ENCODE measurements at places on chromosomes 11 and 22.

GRCh38 chr22:49534386-49534785, 293.3 kb downstream of the BRD1 start:
- no peak overlapping the region for H3K27ac ChIP-seq
- H3K36me3 ChIP-seq, result no peaks in the 10 kb centered on the region
- DNase-seq, result no peak
- H3K4me1 ChIP-seq, result no peaks in the 10 kb centered on the region
- no peaks in the 10 kb centered on the region for H3K27me3 ChIP-seq
- no peak overlapping the region for H3K4me3 ChIP-seq

GRCh38 chr11:132312161-132312560, 941.7 kb downstream of the NTM start:
- H3K27me3 ChIP-seq, result peaks cover 9% of the 10 kb centered on the region
- DNase-seq, result no peak
- no peak overlapping the region for H3K4me3 ChIP-seq
- peaks cover 6% of the 10 kb centered on the region for H3K4me1 ChIP-seq

DNA sequence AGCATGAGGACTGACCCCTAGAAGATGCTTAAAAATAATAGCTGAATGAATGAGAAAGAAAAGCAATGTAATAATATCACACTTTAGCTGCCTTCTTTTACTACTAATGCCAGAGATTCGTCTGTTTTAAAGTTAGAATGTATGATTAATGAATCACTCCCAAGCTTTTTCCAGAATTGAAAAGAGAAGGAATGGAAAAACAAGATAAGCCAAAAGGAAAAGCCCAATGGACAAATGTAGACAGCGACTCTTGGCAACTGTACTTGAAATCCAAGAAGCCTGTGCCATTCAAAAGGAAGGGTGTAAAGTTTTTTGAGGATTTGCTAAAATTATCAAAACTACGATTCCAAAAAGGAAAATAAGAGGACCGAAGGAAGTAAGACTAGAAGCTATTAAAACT, 40.8 kb upstream of the PAMR1 start:
- no peak overlapping the region for H3K27ac ChIP-seq
- H3K27me3 ChIP-seq, result peaks cover 46% of the 10 kb centered on the region
- no peak for DNase-seq
- H3K36me3 ChIP-seq, result no peaks in the 10 kb centered on the region
- H3K4me3 ChIP-seq, result no peak overlapping the region
- H3K4me1 ChIP-seq, result no peaks in the 10 kb centered on the region

- no peak overlapping the region for H3K4me3 ChIP-seq
- no peak for DNase-seq
- H3K4me1 ChIP-seq, result peaks cover 15% of the 10 kb centered on the region
These were observed 117.4 kb downstream of the SGSM3 start for GRCh38 chr22:40487663-40488249.

GRCh38 chr11:102177974-102178631, 67.9 kb downstream of the YAP1 start:
- no peak overlapping the region for H3K27ac ChIP-seq
- no peaks in the 10 kb centered on the region for H3K4me1 ChIP-seq
- H3K27me3 ChIP-seq, result peaks cover 2% of the 10 kb centered on the region
- no peak overlapping the region for H3K4me3 ChIP-seq
- DNase-seq, result no peak
- no peaks in the 10 kb centered on the region for H3K36me3 ChIP-seq

- peak within 1 kb of the TSS; percentile 91 for H3K27ac ChIP-seq
- no peaks in the 10 kb centered on the region for H3K36me3 ChIP-seq
- H3K27me3 ChIP-seq, result no peaks in the 10 kb centered on the region
These were observed at the start of gene CSNK1E for GRCh38 chr22:38317122-38317994. TSS of gene CSNK1E (minus strand) at chr22:38317433. CDS start at chr22:38314157, 3,276 bp downstream.

- no peaks in the 10 kb centered on the region for H3K36me3 ChIP-seq
- H3K4me1 ChIP-seq, result no peaks in the 10 kb centered on the region
- no peak overlapping the region for H3K4me3 ChIP-seq
- no peaks in the 10 kb centered on the region for H3K27me3 ChIP-seq
These were observed 10.9 kb downstream of the MTNR1B start for GRCh38 chr11:92980312-92980711.

- no peak overlapping the region for H3K27ac ChIP-seq
- no peak overlapping the region for H3K4me3 ChIP-seq
- DNase-seq, result no peak
- peaks cover 3% of the 10 kb centered on the region for H3K27me3 ChIP-seq
- H3K4me1 ChIP-seq, result no peaks in the 10 kb centered on the region
These were observed 137.8 kb downstream of the DBX1 start for GRCh38 chr11:20022363-20023081.

DNA sequence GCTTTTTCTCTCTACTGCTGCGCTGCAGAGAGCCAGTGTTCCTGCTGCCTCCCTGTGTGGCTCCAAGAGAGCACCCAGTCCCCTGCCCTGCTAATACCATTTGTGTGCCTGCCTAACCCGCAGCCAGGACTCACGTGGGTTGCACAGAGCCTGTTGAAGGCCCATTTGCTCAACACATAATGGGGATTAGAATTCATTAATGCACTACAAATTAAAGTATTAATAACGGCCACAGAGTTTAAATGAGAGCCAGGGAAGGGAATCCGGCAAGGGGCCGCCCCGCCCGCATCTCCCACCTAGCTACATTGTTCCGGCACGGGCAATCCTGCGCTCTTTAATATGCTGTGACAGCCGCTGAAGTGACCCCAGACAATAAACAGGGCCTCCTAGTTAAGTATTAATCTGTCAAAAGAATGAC, 211.3 kb downstream of the NXPE2 start:
- no peak for DNase-seq
- no peak overlapping the region for H3K27ac ChIP-seq
- H3K27me3 ChIP-seq, result no peaks in the 10 kb centered on the region

DNA sequence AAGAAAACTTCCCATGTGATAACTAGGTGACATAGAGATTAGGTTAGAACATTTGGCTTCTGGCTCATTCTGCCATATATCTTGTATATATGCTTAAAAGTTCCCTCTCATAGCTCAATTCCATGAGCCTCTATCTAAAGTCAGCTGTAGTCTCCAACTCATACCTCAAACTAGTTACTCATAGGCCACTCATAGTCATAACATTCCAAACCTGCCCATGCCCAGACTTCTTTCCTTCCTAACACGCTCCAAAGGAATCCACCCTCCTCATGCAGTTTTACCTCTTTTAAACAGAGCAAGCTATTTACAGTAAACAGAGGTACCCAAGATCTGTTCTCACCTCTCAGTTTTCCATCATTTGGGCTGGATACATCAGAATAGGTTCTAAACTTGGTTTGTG, 39.4 kb downstream of the GLYATL2 start:
- no peak overlapping the region for H3K27ac ChIP-seq
- no peaks in the 10 kb centered on the region for H3K36me3 ChIP-seq
- no peaks in the 10 kb centered on the region for H3K4me1 ChIP-seq
- DNase-seq, result no peak
- peaks cover 9% of the 10 kb centered on the region for H3K27me3 ChIP-seq

GRCh38 chr11:9550191-9550628, 23.3 kb upstream of the WEE1 start:
- H3K36me3 ChIP-seq, result peaks cover 9% of the 10 kb centered on the region
- H3K4me1 ChIP-seq, result peaks cover 3% of the 10 kb centered on the region
- DNase-seq, result no peak
- H3K4me3 ChIP-seq, result no peak overlapping the region
- no peaks in the 10 kb centered on the region for H3K27me3 ChIP-seq
- no peak overlapping the region for H3K27ac ChIP-seq

- no peak for DNase-seq
- peaks cover 9% of the 10 kb centered on the region for H3K4me1 ChIP-seq
- H3K4me3 ChIP-seq, result no peak overlapping the region
These were observed 18.4 kb upstream of the TLCD5 start for GRCh38 chr11:120306519-120307242.

GRCh38 chr22:24566899-24567511, 11.2 kb downstream of the SNRPD3 start:
- H3K36me3 ChIP-seq, result peaks cover 42% of the 10 kb centered on the region
- no peak for DNase-seq
- peaks cover 32% of the 10 kb centered on the region for H3K4me1 ChIP-seq
- H3K27ac ChIP-seq, result no peak overlapping the region
- H3K4me3 ChIP-seq, result no peak overlapping the region

GRCh38 chr22:32574958-32575910, 100.6 kb downstream of the FBXO7 start:
- H3K36me3 ChIP-seq, result no peaks in the 10 kb centered on the region
- peaks cover 35% of the 10 kb centered on the region for H3K27me3 ChIP-seq
- no peak for DNase-seq
- no peak overlapping the region for H3K4me3 ChIP-seq
- H3K27ac ChIP-seq, result no peak overlapping the region

- no peak for DNase-seq
- no peaks in the 10 kb centered on the region for H3K4me1 ChIP-seq
- no peaks in the 10 kb centered on the region for H3K27me3 ChIP-seq
- H3K27ac ChIP-seq, result no peak overlapping the region
- no peaks in the 10 kb centered on the region for H3K36me3 ChIP-seq
These were observed 5.1 kb downstream of the GRAMD4 start for GRCh38 chr22:46625113-46625842.

- H3K4me3 ChIP-seq, result no peak overlapping the region
- peaks cover 8% of the 10 kb centered on the region for H3K4me1 ChIP-seq
- H3K27ac ChIP-seq, result no peak overlapping the region
- H3K36me3 ChIP-seq, result peaks cover 2% of the 10 kb centered on the region
- peak; percentile 30 for DNase-seq
These were observed 53.4 kb upstream of the SPATA19 start for GRCh38 chr11:133898770-133899115.

DNA sequence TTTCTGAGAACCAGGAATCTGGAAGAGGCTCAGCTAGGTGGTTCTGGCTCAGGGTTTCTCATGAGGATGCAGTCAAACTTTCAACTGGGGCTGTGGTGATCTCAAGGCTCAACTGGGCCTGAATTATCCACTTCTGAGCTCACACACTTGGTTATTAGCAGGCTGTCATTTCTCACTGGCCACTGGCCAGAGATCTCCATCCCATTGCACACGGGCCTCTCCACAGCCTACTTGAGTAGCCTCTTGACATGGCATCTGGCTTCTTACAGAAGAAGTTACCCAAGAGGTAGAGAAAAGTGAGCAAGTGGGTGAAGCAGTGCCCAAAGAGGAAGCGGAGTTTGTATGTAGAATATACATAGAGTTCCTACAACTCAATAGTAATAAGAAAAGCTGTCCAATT, 16.0 kb downstream of the CALCA start:
- no peaks in the 10 kb centered on the region for H3K36me3 ChIP-seq
- peaks cover 5% of the 10 kb centered on the region for H3K27me3 ChIP-seq
- no peak for DNase-seq

GRCh38 chr22:30235687-30236170, 10.8 kb downstream of the LIF start:
- no peak overlapping the region for H3K27ac ChIP-seq
- H3K4me3 ChIP-seq, result no peak overlapping the region
- H3K4me1 ChIP-seq, result peaks cover 18% of the 10 kb centered on the region

DNA sequence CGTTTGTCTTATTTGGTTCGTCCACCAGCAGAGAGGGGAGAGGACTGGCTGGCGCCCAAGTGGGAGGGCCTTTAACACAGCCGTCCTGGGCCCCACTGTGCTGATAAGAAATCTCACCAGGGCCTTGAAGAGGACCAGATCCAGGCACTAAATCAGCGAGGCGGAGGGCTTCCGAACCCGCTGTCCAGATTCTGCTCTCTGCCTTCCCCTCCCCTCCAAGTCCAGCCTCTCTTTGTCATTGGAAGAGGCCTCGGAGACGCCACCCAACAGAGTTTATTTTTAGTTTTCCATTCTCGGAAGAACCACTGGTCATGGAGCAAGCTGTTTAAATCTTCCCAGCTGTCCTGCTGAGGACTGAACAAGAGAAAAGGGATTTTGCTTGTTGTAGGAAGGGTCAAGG, 9.3 kb upstream of the FXYD6 start:
- peak; percentile 29 for DNase-seq
- H3K4me1 ChIP-seq, result no peaks in the 10 kb centered on the region
- H3K27me3 ChIP-seq, result peaks cover 40% of the 10 kb centered on the region
- no peak overlapping the region for H3K27ac ChIP-seq
- no peak overlapping the region for H3K4me3 ChIP-seq

- H3K27me3 ChIP-seq, result peaks cover 20% of the 10 kb centered on the region
- DNase-seq, result no peak
- no peak overlapping the region for H3K27ac ChIP-seq
- no peaks in the 10 kb centered on the region for H3K36me3 ChIP-seq
- peaks cover 3% of the 10 kb centered on the region for H3K4me1 ChIP-seq
These were observed 10.7 kb downstream of the MS4A15 start for GRCh38 chr11:60767388-60767811.

GRCh38 chr22:35649636-35650250, 1.5 kb downstream of the APOL6 start:
- H3K27ac ChIP-seq, result peak overlapping the region; percentile 100
- peak overlapping the region; percentile 100 for H3K4me3 ChIP-seq
- DNase-seq, result peak; percentile 38
- no peaks in the 10 kb centered on the region for H3K27me3 ChIP-seq

DNA sequence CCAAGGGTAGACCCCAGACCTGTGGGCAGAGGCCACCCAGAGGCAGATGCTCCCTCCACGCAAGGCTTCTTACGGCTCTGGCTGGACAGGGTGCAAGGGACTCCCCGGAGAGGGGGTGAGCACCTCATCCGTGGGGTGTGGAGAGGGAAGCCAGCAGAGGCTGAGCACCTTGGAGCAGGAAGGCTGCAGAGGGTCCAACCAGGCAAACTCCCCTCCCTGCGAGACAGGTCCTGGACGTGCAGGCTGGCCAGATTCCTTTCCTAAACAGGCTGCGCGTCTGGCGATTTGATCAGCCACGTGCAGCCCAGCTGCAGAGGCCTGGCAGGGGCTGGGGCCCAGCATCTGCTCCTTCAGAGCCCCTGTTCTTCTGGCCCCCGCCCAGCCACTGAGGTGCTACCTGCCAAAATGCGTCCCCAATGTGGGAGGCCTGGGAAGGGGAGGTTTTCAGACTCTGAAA, 49.3 kb downstream of the WNT11 start:
- H3K27ac ChIP-seq, result no peak overlapping the region
- H3K4me1 ChIP-seq, result peaks cover 22% of the 10 kb centered on the region
- H3K27me3 ChIP-seq, result peaks cover 17% of the 10 kb centered on the region
